ENCODE measurements at places on chromosomes 13 and 19. TPM values are rescaled to one million over a fixed set of nuclear protein-coding genes. Genes with fewer than 3 reads are reported as not detected.

Gene KLHL1
- 9.6 TPM for polyA plus RNA-seq

Gene CKM
- 0.76 TPM for polyA plus RNA-seq

Gene PRODH2
- 0.27 TPM for polyA plus RNA-seq

Gene PHF11
- 29.7 TPM for polyA plus RNA-seq

Gene FAM124A
- polyA plus RNA-seq: 15.7 TPM

Gene TMPRSS9
- 2.1 TPM for polyA plus RNA-seq
